ENCODE measurements at places on chromosomes 2 and 18.

DNA sequence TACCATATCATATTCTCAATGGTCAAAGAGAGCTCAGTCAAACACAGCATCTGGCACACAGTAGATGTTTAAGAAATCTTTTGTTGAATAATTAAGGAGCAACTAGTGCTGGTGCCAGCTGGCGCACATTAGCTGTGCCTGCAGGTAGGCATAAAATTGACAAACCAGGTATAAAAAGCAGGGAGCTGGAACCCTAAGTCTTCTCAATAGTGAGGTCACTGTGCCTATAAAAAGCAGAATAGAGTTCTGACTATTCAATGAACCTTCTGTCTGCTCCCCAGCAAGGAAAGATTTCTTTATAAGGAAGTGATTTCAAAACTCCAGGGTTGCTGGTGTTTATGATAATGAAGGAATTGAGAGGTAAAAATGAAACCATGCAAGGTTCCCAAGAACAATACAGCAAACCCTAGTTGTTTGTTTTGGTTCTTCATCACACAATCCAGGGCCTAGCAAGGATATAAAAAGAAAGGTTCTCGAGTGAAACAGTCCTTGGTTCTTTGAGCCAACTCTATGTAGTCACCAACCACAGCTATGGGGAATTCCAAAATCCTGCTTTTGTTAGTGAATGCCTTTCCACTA lies 76.1 kb downstream of the THADA start:
- DNase-seq = no peak

DNA sequence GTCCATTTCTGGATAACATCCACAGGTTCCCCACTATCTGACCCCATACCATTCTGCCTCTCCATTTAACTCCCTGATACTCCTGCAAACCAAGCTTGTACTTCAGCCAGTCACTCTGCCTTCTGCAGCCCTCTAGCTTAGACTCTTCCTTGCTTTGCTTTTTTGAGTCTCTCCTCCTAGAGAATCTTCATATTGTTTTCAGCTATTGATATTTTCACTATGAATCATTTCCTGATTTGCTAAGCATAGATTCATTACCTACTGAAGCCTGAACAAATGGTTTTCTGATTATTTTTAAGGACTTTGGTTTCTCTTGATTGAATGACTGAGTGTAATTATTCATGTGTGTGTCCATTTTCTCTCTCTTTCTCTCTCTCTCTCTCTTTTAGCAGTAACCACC lies 2102.3 kb upstream of the CELF4 start:
- DNase-seq = no peak

DNA sequence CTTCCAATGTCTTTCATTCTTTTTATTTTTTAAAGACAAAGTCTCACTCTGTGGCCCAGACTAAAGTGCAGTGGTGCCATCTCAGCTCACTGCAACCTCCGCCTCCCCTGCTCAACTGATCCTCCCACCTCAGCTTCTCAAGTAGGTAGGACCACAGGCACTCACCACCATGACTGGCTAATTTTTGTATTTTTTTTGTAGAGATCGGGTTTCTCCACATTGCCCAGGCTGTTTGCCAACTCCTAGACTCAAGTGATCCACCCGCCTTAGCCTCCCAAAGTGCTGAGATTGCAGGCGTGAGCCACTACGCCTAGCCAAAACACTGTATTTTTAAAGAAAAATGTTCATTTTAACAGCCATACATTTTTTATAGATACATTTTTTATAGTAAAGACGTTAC lies 12.7 kb downstream of the GCKR start:
- DNase-seq = no peak

GRCh38 chr2:133674433-133675331 lies 106.4 kb upstream of the NCKAP5 start:
- no peak for DNase-seq

GRCh38 chr2:120174963-120175581 lies 48.1 kb downstream of the TMEM185B start:
- no peak for DNase-seq

GRCh38 chr2:96253006-96253405 lies 12.8 kb downstream of the TMEM127 start:
- no peak for DNase-seq

DNA sequence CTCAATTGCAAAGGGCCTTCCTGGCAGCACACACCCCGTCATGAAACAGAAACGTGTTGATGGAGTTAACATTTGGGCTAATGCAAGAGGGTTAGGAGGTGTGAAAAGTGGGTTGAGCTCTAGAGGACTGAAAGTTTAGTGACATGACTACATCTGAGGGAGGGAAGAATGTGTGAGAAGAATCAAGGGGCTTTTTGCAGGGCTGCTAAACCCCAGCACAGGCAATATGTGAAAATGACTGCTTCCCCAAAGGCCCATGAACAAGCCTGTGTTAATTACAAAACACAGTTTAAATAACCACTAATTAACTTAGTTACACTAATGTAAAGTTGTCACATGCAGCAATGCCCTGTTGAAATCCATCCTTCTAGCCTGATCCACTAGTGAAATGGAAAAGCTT lies 63.4 kb upstream of the PEX13 start:
- DNase-seq = no peak

DNA sequence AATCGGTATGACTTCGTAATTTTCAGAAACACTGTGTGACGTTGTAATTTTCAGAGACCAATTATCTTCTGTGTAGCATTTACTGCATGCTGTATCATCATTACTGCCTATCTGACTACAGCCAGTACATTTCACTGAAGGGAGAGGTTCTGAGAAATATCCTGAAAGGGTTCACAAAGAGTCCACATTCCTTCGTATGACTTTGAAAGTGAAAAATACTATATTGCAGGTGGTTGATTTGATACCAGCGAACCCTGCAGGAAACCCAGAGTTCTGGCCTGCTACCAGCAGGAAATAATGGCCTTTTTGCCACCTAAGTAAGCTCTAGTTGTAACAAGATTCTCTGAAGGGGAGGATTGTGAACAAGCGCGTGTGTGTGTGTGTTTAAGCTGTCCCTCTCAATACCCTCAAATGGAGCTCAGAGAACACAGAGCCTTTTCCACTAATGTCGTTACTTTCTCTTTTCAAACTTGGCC lies 155.5 kb downstream of the ARHGAP28 start:
- no peak for DNase-seq

DNA sequence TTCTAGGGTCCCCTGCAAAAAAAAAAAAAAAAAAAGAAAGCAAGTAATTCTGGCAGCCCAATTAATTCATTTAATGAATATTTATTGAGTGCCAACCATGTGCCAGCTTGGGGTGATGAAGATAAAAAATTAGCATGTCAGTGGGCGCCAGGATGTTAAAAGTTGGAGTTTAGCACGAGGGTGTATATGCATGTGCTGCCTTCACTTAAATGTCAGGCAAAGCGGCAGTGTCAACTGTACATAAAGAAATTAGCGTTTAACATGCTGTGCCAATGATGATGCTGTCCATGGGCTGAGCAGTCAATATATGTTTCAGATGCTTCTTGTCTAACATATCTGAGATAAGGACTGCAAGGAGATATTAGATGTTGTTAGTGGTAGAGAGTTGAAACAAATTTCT lies 49.5 kb downstream of the ASAP2 start:
- DNase-seq = no peak

DNA sequence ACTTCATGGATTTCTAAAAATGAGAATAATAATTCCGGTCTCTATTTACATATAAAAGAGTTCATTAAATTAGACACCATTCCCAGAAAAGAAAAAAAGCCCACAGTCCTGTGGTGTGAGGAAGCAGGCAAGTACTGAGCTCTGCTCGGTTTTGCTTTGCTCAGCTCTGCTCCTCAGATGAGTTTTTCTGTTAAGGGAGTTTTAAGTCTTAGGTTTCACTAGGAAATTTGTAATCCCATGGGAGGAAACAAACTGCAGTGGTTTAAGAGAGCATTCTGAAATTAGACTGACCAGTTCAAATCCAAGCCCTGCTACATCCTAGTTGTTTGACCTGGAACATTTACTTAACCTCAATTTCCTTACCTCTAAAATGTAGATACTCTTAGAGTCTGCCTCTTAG lies 338.6 kb upstream of the MMADHC start:
- no peak for DNase-seq

GRCh38 chr18:67484458-67484857 lies 32.1 kb downstream of the DSEL start:
- no peak for DNase-seq

DNA sequence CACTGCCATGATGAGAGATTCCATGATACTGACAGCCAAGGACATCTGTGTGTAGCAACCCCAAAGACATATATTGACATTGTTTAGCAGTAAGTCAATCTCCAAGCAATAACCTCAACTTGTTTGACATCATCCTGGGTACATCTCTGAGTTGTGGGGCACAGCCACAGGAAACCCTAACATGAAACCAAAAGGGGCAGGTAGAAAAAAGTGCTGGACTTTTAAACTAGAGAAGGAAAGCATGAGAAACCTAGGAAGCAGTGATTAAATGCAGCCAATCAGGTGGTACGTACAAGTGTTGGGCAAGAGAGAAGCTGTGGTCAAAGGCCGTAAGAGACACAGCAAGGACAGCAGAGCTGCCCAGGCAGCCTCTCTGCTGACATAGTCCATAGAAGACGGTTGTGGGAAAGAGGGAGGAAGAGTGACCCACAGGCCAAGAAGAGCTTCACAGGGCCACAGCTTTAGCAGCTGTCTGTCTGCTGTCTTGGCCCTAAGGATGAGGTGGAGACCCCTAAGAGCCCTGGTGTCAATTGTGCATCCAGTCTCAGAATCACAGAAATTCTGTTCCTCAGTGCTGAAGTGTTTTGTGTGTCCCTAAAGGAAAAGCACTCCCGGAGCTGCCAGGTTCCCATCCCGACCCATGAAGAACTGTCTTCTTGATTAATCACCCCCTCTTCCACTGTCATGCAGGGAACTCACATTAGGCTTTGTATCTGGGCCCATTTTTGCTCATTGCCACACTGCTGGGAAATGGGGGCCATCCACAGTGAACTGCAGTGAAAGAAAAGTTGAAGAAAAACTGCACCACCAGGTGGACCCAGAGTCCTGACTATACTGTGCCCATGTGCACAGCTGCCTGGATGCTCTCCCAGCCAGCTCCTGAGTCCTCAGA lies 25.4 kb upstream of the CHN1 start:
- DNase-seq = no peak

DNA sequence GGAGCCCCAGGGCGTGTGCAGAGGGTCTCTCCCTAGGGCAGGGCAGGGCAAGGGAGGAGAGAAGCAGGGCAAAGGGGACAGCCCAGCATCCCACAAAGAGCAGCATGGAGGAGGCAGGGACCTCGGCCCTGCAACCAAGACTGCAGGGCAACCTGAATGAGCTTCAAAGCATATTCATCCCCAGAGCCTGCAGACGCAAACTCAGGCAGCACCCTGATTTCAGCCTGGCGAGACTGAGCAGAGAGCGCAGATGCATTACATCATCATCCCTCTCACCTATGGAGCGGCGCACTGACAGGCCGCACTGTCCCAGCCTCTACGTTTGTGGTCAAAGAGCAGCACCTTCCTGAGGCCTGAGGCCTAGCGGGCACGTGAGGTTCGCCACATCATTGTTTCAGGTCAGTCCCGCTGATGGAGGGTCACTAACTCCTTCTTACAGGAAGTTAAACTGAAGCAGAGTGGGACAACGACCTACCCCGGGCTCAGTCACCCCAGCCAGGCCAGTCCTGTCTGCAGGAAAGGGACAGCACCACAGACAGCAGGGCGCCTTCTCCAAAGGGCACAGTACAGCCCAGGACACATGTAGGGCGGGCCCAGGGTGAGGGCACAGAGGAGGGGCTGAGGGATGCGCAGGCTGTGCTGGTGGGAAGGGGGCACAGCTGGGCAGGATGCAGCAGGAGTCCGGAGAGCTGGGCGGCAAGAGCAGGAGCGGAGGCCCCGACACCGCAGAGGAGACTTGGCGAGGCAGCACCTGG lies 67.2 kb upstream of the RAB6C start:
- DNase-seq = no peak

DNA sequence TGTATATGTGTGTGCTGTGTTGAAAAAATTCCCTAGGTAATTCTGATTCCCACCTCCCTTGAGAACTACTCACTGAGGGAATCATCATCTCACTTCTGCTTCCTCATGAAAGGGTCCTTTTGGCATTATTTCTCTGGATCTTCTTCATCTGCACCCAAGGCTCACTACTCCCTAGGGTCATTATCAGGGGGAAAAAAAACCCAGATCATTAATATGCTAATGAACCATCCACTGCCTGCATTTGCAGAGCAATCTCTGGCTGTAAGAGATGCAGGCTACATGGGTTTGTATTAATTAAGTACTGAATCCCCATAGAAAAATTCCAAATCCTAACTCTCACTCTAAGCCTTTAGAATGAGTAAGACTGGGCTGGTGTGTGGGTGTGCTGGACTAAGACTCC lies 68.0 kb upstream of the IGFBP5 start:
- no peak for DNase-seq

GRCh38 chr18:26868968-26869586 lies 3.6 kb upstream of the AQP4 start:
- no peak for DNase-seq

DNA sequence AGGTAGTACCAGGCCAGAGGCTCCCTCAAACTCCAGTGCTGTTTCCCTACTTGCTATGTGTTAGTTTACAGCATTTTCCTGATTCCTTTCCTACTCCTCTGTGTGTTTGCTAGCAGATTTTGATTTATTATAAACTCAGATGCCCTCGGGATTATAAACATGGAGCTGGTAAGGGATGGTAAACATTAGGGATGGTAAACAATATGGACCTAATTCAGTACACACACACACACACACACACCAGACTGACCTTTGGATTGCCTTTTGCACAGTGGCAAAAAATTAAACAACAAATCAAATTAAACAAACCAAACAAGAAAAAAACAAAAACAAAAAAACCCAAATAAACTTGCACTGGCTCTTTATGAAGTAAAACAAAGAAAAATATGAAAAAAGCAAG lies 55.4 kb upstream of the ACVR1 start:
- DNase-seq = no peak

Measured in stimulated activated CD8-positive, alpha-beta memory T cell treated with anti-CD3 and anti-CD28 coated beads, Interleukin-4, amount 100 ng/mL, for 4 hours (primary cell).